ENCODE measurements at places on chromosomes 11 and 22.

- DNase-seq, result no peak
Observed at GRCh38 chr11:10072142-10072541, 221.9 kb downstream of the SBF2 start.

- no peak for DNase-seq
Observed at GRCh38 chr11:20355221-20356219, 8.0 kb upstream of the HTATIP2 start.

GRCh38 chr11:110219006-110219785, 77.2 kb downstream of the RDX start:
- no peak for DNase-seq

DNA sequence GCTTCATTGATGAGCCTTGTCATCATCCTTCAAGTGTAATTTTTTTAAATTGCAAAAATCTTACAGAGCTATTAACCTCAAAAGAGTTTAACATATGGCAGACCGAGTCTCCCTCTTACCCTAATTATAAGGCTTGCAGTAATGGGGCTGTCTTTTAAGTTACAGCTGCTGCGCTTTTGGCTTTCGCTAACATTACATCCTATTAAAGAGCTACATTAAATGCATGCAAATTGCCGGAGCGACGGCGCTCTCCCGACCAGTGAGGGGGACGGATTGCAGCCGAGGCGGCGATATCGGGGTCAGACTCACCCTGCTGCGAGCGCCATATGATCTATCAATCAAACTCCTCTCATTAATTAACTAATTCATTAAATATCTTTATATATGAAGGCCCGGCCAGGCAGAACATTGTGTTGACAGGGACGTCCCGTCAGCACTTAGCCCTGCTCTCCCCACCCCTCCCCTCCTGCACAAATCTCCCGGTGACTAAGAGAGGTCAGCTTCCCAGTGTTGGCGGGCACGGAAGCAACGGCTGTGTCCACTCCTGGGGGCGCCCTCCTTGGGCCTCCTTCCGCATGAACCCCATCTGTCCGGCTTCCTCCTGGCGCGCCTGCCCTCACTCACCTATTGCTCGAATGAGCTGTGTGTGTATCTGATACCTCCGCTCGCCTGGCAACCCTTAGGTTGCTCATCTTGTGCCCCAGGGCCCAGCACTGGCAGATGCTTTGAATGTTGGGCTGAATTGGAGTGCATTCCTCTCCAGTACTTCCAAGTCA, 156.0 kb upstream of the CADM1 start:
- no peak for DNase-seq

GRCh38 chr11:112797648-112798293, 163.4 kb upstream of the NCAM1 start:
- DNase-seq, result peak; percentile 72

DNA sequence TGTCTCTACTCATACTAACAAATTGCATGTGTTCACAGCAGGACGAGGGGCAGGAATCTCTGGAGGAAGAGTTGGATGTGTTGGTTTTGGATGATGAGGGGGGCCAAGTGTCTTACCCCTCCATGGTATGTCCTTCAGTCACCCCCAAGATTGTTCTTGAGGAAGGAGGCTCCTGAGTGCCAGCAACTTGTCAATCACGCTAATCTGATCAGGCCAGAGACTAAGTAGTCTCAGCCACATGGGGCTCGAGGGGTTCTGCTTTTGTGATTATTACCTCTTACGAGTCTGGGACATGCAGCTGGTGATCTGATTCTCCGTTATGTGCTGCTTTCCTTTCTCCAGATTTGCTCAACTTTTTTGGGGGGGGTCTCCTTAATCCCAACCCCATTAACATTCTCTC, 54.3 kb downstream of the CTNND1 start:
- no peak for DNase-seq

- DNase-seq, result no peak
Observed at GRCh38 chr11:46391186-46391577, 394 bp downstream of the CHRM4 start.

GRCh38 chr11:73160005-73160760, 18.1 kb upstream of the FCHSD2 start:
- no peak for DNase-seq

- no peak for DNase-seq
Observed at GRCh38 chr11:66741153-66741552, 12.1 kb upstream of the SPTBN2 start.

DNA sequence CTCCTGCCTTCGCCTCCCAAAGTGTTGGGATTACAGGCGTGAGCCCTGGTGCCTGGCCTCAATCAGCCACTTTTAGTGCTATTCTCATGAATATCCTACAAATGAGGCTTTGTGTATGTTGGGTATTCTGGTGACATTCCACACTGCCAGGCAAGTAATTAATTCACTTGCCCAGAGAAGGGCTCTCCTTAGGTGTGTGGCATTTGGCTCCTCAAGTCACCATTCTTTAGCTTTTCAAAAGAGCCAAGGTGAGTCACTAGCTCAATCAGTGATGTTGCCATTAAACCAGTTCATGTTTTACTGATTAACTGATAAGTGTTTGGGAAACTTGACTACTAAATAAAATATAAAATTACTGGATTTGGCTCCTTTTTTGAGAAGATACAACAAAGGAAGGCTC, 52.2 kb downstream of the SLC25A17 start:
- no peak for DNase-seq

DNA sequence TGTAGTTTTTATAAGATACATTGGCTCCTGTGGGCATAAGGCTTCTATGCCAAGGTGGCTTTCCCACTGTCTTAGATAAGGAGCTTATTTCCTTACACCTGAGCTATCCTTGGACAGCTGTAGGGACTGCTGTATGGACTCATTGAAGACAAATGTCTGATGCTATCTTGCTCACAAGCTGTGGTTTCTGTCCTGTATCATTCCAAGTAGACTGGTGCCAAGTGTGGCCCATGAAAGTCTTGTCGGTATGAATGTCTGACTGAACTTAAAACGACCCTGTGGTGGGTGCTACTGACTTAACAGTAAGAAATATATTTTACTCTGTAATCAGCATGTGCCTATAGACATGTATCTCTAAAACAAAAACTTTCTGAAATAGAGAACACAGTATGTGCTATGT, 45.0 kb downstream of the LARGE2 start:
- no peak for DNase-seq

DNA sequence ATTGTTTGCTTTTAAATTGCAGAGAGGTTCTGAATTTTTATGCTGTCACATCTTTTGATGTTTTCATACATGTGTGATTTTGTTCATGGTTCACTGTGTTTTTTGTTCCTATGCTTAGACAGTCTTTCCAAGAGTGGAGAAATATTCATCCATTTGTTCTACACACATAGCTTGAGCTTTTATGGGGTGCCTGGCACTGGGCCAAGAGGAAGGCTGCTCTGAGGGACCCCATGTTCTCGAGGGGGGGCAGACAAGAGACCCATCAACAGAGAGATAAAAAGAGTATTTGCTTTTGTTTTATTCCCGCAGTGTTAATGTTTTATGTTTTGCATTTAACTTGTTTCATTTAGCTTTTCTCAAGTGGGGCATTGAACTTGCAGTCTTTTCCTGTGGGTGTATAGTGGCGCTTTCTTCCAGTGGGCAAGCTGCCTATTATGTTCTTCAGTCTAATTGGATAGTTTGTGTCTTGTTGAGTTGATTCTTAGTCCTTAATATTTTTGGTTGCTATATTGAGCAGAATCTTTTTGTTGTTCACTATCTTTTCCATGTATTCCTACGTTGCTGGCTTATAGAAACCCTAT, 57.7 kb downstream of the CABIN1 start:
- no peak for DNase-seq

GRCh38 chr11:126339863-126340434, 15.5 kb upstream of the ST3GAL4 start:
- DNase-seq, result no peak

DNA sequence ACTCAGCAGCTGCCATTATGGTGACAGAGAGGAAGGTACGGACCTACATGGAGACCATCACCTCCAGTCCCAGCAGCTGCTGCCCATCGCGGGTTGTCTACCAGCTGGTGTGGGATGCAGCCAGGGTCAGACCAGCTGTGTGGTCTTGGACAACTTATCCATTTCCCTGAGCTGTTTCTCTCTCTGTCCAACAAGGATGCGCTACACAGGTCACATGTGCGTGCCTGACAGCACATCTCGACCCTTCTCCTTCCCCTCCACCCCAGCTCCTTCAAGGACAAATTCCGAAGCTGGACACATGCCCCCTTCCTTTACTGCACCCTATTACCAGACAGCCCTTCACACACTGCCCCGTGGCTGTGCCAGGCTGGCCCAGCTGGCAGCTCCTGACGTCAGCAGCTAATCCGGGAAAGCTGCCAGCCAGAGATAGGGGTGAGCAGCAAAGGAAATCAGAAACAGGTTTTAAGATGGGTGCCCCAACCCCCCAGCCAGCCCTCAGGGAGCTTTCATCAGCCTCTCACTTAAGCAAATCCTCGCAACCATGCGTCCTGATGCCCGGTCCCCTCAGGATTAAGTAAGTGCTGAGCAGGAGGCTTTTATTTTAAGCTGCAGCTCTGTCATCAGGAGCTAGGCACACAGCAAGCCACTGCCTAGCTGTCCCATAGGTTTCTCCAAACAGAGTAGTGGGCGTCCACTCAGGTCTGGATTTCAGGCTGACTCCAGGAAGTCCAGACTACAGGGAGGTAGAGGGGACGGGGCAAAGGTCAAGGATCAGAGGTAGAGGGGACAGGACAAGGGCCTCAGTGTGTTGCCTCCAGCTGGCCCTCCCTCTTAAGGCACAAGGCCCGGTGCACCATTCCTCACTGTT, 20.3 kb downstream of the TEF start:
- DNase-seq, result no peak

DNA sequence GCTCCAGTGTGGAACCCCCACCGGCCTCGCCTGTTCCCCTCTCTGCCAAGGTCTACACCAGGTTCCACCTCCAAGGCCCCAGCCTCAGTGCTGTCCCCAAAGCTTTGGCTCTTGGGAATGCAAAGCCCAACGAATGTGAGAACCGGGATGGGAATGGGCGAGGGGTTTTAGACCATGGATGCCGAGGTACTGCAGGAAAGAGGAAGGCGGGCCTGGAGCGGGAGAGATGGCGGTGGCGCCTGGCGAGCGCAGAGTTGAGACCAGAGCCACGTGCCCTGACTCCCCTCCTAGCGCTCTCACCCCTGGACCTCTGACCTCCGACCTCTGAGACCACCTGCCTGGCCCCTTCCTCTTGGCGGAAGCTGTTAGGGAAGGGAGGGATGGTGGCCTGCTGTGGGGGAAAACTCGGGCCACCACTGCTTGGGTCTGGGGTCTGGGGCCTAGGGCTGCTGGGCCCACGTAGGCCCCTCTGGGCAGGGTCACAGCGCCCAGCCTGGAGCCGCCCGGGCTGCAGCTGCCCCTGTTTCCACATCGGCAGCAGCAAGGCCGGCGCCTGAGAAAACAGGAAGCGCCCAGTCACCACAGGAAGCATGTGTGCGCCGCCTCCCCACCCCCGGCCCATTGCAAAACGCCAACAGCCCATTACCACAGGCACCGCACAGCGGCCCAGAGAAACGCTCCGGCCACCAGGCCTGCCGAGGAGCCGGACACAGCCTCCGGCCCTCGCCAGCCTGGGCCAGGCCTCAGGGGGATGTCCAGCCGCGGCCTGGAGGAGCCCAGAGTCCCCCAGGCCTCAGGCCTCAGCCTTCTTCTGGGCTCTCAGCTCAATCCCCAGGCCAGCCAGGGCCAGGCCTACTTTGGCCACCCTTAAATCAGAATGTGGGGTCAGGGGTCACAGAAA, 13.8 kb upstream of the SLC39A13 start:
- DNase-seq, result no peak

DNA sequence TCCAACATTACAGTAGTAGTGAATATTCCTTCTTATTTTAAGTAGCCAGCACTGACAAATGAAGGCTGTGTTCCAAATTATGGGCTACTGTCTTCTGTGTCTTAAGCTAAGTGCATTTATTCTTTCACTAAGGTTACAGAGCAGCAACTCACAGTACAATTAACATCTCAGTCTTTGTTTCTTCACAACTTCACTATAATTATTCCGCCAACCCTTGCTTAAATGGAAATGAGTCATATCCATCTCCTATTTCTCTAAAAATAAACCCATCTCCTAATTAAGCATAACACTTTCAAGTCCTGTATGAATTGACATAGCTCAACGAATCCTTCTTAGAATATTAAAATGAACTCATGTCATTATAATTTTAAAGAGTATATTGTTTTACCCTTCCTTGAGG, 6.7 kb downstream of the ETS1 start:
- no peak for DNase-seq

GRCh38 chr11:17014321-17014832, at the start of gene PLEKHA7:
TSS of gene PLEKHA7 (minus strand) at chr11:17014414. CDS start at chr11:17014401, 13 bp downstream.
- DNase-seq, result peak; percentile 73

DNA sequence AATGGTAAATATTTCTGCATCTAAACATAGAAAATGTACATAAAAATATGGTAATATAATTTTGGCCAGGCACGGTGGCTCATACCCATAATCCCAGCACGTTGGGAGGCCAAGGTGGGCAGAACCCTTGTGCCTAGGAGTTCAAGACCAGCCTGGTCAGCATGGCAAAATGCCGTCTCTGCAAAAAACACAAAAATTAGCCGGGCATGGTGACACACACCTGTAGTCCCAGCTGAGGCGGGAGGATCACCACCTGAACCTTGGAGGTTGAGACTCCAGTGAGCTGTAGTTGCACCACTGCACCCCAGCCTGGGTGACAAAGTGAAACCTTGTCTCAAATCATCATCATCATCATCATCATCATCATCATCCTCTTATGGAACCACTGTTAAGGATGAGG, 230.6 kb upstream of the NCAM1 start:
- DNase-seq, result peak; percentile 10

- DNase-seq, result no peak
Observed at GRCh38 chr22:23120415-23120899, 21.3 kb downstream of the RSPH14 start.

DNA sequence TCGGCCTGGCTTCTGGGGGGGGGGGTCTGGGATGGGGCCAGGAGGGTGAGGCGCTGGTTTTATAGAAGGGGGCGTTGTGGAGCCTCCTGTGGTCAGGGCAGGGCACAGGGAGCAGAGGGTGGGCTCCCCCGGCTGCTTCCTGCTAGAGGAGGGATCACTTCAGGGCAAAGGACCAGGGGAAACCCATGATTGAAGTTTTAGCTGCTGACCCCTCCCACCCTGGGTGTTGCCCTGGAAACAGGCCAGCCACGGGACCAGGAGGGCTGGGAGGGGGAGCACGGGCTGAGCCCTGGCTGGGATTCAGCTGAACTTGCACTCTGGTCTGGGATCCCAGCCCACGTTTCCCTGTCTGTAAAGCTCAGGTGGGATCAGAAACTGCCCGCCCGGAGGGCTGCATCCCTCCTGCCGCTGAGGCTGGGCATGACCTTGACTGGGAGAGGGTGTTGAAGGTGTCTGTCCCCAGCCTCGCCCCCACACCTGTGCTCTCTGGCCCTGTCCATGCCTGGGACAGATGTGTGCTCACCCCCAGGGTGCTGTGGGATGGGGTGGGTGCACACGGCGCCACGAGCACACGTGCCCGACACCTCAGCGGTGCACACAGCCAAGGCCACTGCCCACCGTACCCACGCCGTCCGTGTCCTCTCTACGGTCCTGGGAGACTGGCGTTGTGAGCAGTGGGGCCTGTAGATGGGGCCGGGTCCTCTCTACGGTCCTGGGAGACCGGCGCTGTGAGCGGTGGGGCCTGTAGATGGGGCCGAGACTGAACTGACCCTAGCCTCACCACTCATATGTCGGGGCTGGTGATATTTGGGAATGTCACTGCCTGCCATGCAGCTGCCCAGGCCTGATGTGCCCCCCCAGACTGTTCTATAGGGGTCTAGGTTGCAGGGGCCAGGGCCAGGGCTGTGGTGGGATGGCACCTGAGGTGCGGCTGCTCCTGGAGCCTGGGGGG, 2.3 kb downstream of the TSPAN4 start:
- peak; percentile 84 for DNase-seq

- DNase-seq, result no peak
Observed at GRCh38 chr11:64990222-64990923, 6.4 kb downstream of the BATF2 start.

Measured in ecto neural progenitor cell (in vitro differentiated cells).